ENCODE measurements at places on chromosomes 7 and 10. TPM values are rescaled to one million over a fixed set of nuclear protein-coding genes. Genes with fewer than 3 reads are reported as not detected.

- H3K27ac ChIP-seq, result no peak overlapping the region
- DNase-seq, result peak; percentile 66
- peaks cover 16% of the 10 kb centered on the region for H3K4me1 ChIP-seq
Measured at GRCh38 chr10:111077785-111078504, 1.1 kb downstream of the ADRA2A start.

DNA sequence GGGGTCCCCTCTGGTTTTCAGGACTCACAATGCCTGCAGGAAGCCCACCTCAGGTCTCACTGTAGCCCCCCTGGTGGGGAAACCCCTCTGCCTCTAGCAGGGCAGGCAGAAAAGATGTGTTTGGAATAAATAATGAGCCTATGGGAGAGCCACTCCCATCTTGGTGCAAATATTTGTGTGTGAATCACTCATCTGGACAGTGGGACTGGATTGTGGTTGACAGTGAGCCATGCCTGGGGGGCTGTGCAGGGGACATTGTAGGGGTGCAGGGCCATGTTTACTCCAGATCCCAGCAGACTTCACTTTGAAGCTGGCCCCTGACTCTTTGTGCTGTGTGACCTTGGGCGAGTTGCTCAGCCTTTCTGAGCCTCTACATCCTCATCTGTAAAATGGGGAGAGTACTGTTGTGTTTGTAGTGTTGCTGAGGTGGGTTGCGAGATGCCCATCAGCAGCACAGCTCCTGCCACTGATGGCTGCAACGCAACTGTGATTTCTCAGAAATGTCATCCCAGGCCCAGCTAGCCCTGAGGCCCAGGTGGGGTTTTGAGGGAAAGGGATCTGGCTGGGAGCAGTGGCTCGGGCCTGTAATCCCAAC, 20.7 kb downstream of the GTF2IRD1 start:
- no peak overlapping the region for H3K27ac ChIP-seq
- H3K4me3 ChIP-seq, result no peak overlapping the region
- no peaks in the 10 kb centered on the region for H3K36me3 ChIP-seq
- H3K4me1 ChIP-seq, result no peaks in the 10 kb centered on the region
- no peak for DNase-seq

- H3K4me1 ChIP-seq, result no peaks in the 10 kb centered on the region
- DNase-seq, result no peak
- H3K4me3 ChIP-seq, result no peak overlapping the region
- no peaks in the 10 kb centered on the region for H3K36me3 ChIP-seq
- no peaks in the 10 kb centered on the region for H3K27me3 ChIP-seq
Measured at GRCh38 chr7:68440866-68441265, 1157.4 kb upstream of the AUTS2 start.

DNA sequence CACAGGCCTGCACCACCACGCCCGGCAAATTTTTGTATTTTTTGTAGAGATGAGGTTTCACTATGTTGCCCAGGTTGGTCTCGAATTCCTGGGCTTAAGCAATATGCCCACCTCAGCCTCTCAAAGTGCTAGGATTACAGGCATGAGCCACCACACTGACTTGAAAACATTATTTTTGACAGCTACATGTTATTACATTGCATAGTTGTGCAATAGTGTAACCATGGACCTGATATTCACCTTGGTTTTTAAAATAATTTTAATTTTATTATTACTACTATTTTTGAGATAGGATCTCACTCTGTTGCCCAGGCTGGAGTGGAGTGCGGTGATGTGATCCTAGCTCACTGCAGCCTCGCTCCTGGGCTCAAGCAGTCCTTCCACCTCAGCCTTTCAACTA, 18.4 kb downstream of the AKAP9 start:
- H3K27ac ChIP-seq, result no peak overlapping the region
- H3K27me3 ChIP-seq, result no peaks in the 10 kb centered on the region
- H3K4me3 ChIP-seq, result no peak overlapping the region
- H3K36me3 ChIP-seq, result no peaks in the 10 kb centered on the region
- H3K4me1 ChIP-seq, result no peaks in the 10 kb centered on the region
- DNase-seq, result no peak

DNA sequence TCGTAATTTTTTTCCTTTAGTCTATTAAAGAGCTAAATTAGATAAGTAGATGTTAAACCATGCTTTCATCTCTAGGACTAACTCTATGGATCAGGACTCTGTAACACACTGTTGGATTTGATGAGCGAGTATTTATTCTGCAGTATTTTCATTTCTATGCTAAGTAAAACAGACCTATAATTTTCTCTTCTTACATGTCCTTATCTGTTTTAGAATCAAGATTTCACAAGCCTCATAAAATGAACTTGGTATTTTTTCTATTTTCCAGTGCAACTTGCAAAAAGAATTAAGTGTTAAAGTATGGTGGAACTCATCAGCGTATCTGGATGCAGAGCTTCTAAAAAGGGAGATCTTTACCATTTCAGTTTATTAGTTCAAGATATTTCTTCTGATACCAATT, 2.4 kb downstream of the CACUL1 start:
- H3K4me1 ChIP-seq, result no peaks in the 10 kb centered on the region
- no peaks in the 10 kb centered on the region for H3K27me3 ChIP-seq
- peaks cover 5% of the 10 kb centered on the region for H3K36me3 ChIP-seq
- no peak for DNase-seq
- H3K4me3 ChIP-seq, result peak overlapping the region; percentile 84
- H3K27ac ChIP-seq, result no peak overlapping the region

- no peak overlapping the region for H3K27ac ChIP-seq
- H3K36me3 ChIP-seq, result peaks cover 8% of the 10 kb centered on the region
- H3K4me1 ChIP-seq, result peaks cover 12% of the 10 kb centered on the region
- DNase-seq, result peak; percentile 63
- peak overlapping the region; percentile 59 for H3K4me3 ChIP-seq
Measured at GRCh38 chr7:129777993-129778769, 166.7 kb downstream of the NRF1 start.

DNA sequence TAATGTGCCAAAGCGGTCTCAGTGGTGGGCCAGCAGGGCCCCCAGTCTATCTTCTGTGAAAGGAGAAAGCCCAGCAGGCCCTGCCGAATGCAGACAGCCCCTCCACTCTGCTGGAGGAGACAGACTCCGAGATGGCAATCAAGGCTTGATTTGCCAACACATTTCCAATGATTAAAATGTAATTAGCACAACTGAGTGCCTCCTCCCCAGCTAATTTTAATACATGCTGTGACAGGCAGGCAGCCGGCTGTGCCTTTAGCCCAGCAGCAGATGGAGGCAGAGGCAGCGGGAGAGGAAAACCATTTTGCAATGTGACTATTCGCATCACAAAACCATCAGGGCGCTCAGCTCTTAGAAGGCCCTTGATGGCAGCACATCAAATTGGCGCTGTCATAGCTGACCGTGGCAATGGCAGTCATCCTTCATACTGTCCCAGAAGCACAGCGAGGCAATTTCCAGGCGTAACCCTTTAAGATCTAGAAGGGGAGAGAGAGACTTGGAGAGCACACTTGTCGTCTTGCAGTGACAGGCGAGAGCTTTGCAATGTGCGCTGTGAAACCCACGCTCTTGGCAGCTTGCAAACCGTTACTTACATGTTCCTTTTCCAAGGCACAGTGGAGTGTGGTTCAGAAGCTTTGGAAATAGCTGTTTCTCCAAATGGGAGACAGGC, 714.8 kb upstream of the GALNT17 start:
- H3K4me1 ChIP-seq, result peaks cover 10% of the 10 kb centered on the region
- no peaks in the 10 kb centered on the region for H3K27me3 ChIP-seq
- H3K27ac ChIP-seq, result no peak overlapping the region
- no peak overlapping the region for H3K4me3 ChIP-seq

DNA sequence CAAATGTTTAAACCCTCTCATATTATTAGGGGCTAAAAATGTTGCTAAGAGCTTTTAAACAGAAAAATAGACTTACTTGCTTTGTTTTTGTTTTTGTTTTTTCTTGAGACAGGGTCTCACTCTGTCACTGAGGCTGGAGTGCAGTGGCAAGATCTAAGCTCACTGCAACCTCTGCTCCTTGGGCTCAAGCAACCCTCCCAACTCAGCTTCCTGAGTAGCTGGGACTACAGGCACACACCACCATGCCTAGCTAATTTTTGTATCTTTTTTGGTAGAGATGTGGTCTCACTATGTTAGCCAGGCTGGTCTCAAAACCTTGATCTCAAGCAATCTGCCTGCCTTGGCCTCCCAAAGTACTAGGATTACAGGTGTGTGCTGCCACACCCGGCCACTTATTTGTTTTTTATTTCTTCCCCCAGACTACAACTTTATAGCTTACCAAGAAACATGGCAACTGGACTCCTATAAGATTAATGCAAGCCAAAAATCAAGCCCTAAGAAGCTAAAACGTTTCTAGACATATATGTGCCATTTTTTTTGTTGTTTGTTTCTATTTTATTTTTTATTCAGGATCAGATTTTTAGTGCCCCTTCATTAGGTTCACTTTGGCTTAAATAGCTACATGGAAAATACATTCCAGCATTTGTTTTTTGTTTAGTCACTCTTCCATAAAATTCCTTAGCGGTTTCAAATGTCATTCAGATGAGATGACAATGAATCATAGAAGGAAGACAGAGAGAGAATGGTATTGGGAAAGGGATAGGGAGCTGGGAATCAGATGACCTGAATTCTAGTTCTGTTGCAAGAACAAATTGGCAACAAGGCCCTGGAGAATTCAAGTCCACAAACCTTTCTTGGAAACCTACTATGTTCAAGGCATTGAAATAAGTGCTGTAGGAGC, 163.4 kb upstream of the MKLN1 start:
- no peak for DNase-seq
- no peaks in the 10 kb centered on the region for H3K27me3 ChIP-seq
- no peaks in the 10 kb centered on the region for H3K36me3 ChIP-seq
- no peaks in the 10 kb centered on the region for H3K4me1 ChIP-seq

GRCh38 chr7:26192485-26193087, 8.0 kb downstream of the HNRNPA2B1 start:
- no peak overlapping the region for H3K4me3 ChIP-seq
- H3K4me1 ChIP-seq, result peaks cover 6% of the 10 kb centered on the region
- no peaks in the 10 kb centered on the region for H3K27me3 ChIP-seq
- no peak overlapping the region for H3K27ac ChIP-seq
- H3K36me3 ChIP-seq, result peaks cover 91% of the 10 kb centered on the region

The C7orf33 gene
- total RNA-seq, result not detected

The HSPA12A gene
- 6.9 TPM for total RNA-seq

The PRKCQ gene
- total RNA-seq, result 21.4 TPM

DNA sequence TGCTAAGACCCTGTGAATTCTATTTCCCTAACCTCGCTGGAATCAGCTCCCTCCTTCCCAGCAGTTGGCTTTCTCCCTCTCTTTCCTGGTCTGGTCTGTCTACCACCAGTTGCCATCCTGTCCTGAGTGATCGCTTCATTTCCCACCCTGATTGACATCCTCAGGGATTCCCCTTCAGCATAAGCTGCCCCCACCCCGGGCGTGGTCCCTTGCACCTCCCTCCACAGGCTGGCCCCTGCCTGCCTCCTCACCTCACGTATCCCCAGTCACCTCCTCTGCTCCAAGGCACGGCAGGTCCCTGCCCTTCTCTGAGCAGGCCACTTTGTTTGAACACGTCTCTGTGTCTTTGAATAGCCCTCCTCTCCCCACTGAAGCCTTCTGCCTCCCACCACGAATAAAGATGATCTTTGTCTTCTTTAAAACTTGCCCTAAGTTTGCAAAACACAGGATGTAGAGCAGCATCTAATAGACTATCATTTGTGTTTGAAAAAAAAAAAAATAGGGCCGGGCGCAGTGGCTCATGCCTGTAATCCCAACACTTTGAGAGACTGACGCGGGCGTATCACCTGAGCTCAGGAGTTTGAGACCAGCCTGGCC, 233.5 kb downstream of the CUX1 start:
- no peak for DNase-seq
- no peaks in the 10 kb centered on the region for H3K27me3 ChIP-seq
- no peaks in the 10 kb centered on the region for H3K4me1 ChIP-seq
- H3K27ac ChIP-seq, result no peak overlapping the region

The EMX2 gene
- total RNA-seq, result not detected

DNA sequence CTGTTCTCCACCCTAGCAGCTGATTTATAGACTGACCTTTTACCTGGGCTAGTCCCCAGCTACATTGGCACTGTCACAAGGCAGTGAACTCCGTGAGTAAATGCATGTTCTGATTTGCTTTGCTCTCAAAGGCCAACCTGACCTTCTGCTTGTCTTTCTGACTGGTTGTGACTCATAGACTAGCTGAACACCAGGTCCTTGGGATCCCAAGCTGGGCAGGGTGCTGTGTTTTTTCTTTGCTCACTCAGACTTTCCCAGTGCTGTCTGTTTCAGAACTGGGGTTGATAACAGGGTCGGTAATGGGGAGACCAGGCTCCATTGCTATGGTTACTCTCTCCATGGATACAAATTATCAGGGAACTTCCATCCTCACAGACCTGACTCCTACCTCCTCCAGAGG, 35.0 kb downstream of the EVX1 start:
- no peaks in the 10 kb centered on the region for H3K4me1 ChIP-seq
- no peak for DNase-seq

DNA sequence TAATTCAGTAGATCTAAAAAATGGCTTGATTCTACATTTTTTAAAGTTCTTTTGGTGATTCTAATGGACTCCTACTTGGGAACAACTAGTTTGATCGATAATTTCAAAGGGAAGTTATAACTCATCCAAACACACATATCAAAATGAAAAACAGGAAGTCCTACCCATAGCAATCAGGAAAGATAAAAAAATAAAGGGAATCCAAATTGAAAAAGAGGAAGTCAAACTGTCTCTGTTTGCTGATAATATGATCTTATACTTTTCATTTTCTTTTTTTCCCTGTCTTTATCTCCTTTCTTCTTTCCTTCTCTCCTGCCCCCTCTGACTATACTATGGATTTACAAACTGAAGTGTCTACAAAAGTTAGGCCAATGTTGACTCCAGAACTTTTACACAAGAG, 118.8 kb downstream of the IQUB start:
- no peaks in the 10 kb centered on the region for H3K36me3 ChIP-seq
- H3K4me3 ChIP-seq, result no peak overlapping the region
- H3K4me1 ChIP-seq, result no peaks in the 10 kb centered on the region
- no peak overlapping the region for H3K27ac ChIP-seq
- H3K27me3 ChIP-seq, result no peaks in the 10 kb centered on the region

The AASS gene
- 394 TPM for total RNA-seq

All from H1 (cell line).